ENCODE measurements at places on chromosomes 3 and 15.

DNA sequence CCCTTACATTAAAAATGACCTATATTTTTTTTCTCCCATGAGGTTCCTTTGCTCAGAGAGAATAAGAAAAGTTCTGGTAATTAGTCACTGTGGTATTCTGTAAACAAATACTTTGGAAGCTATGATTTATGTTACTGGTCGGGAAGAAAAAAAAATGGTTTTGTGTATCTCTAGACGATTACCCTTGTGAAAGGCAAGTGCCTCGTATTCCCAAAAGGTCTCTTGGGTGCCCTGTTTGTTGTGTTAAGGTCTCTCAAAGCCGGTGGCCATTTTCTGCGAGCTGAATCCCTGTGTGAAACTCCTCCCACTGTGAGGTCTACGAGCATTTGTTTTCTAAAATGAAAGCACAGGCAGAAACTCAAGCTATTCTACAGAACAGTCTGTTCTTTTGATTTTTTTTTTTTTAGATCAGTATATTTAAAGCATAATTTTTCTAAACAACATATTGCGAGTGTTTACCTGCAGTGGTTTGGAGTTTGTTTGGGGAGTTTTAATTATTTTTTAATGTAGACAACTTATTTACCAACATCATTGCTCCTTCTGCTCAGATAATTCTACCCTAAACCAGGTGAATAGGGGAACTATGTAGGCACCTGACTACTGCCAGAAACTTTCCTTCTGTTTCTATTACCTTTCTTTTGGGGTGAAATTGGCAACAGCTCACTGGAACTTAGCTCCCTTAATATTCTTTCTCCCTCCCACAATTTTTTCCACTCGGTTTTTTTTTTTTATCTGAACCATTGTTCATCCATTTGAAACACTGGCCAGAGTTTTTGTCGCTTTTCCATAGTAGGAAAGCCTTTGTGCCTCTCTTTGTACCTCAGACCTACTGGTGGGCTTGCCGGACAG, 44.0 kb downstream of the ZBTB38 start:
- DNase-seq = no peak

DNA sequence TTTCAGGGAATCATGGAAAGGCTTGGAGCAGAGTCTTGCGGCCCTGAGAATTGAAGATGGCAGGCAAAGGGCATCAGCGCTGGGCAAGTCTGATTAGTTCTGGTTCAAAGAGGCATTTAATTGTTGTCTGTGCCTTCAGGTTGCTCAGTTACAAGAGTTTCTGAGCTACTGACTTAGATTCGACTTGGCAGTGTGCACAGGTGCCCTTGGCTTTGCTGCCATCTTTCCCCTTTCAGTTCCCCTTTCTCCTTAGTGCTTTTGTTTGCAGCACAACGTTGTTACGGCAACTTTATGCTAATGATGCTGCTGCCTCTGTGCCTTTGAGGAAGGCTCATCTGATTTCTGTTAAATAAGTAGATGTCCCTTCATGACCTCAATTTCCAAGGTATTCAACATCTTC, 12.5 kb downstream of the P2RY14 start:
- no peak for DNase-seq

DNA sequence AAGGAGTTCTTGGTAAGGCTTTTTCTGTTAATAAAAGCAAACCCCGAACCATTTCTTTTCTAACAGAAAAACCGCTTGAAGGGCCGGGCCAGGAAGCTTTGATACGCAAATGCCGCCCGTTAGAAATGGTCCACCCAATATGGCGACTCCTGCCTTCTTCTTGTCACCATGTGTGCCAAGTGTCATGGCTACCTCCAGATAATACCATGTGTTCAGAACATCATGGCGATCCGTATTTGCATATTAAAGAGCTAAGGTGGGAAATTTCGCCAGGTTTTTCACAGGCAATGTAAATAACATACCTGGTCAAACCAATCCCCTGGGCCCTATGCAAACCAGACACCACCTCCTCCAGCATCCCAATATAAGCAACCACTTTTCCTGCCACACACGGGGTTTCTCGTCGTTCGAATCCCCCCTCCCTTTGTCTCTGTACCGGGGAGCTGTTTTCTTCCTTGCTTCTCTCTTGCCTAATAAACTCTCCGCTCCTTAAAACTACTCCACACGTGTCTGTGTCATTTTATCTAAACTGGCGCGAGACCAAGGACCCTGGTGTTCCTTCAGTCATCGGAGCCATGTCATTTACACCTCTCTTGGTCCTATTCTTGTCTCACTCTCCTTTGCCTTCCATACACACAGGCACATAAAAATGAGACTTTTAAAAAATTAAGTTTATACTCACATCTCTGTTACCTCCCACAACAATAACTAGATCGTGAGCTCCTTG, 34.5 kb downstream of the NCEH1 start:
- DNase-seq = no peak

DNA sequence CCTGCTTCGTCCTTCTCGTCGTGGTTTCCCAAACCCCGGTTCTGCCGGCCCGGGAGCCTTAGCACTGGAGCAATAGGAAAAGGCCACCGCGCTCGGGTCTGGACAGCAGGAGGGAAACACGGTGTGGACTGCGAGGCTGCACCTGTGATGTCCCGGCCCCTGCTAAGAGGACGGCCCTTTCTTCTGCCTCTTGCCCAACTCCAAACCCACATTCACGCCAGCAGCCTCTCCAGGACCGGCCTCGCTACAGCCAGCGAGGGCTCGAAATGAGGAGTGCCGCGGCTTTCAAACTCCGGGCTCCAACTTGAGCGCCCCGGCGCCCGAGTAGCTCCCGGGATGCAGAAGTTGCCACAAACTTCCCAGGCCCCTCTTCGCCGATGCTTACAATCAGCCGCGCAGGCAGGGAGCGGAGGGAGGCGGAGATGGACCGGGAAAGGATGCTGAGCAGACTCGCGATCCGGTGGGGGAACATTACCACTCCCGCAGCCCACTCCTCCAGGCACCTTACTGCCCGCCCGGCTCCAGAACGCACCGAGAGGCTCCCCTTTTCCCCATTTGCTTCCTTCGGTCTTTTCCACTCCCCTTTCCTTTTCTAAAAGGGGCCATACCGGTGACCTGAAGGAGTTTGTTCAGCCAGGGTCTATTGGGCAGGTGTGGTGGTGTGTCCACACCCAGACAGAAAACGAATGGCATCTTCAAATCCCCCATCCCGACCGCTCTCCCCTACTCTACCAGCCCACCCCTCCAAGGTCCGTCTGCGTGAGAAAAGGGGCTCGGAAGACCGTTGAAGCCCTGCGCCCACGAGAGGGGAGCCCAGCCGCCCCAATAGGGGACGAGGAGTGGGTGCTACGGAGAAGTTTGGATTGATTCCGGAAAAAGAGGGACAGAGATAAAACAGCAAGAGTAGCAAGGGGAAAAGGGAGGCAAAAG, 18.8 kb upstream of the SATB1 start:
- no peak for DNase-seq

DNA sequence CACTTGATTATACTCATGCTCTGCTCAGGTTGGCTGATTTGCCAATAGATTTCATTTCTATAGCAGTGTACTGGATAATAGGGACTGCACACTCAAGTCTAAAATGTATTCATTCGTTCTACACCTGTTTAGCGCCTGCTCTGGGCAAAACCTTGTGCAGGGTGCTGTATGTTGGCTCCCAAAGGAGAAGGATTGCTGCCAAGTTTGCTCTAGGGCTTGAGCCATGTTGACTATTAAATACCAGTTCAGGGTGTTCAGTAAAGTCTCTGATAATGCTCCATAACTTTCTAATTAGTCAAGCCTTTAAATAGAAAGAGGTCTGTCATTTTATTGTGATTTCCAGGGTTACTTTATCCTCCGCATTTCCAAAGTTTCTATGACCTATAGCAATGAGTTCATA, 470.2 kb downstream of the MAGI1 start:
- no peak for DNase-seq

DNA sequence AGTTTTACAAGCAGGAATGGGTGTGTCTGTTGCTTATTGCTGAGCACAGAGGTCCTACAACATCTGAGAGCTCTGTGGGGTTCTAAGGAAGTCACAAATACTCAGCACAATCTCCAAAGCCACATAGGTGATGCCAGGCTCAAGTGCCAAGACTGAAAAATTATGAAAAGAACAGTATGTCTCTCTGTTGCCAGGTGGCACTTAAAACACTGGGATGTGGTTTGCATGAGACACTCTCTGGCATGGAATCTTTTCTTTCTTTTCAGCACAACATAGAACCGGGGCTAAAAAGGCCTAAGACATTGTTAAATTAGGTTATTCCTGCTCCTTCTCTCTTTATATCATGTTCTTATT, 127.3 kb upstream of the PRICKLE2 start:
- no peak for DNase-seq

GRCh38 chr3:176795891-176796290, 401.4 kb downstream of the TBL1XR1 start:
- DNase-seq = no peak

GRCh38 chr3:14186854-14187458, 8.3 kb downstream of the LSM3 start:
- no peak for DNase-seq

- no peak for DNase-seq
Measured at GRCh38 chr15:77493324-77493907, 72.7 kb downstream of the HMG20A start.

DNA sequence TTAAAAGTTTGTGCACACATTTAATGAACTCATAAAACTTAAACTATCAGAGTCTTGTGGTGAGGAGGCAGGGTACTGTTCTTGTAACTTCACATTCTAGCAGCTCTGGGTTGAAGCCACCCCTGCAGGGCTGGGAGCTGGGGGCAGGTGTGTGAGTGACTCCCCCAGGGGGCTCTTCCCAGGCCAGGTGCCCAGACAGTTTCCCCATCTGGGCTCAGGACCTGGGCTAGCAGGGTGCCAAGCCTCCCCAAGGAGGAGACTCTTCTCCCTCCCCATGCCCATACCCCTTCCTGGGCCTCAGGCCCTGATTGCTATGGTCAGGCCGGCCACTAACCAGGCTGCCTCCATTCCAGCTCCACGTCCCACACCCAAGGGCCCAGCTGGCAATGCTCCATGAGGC, 22.0 kb upstream of the CHCHD6 start:
- DNase-seq = no peak

DNA sequence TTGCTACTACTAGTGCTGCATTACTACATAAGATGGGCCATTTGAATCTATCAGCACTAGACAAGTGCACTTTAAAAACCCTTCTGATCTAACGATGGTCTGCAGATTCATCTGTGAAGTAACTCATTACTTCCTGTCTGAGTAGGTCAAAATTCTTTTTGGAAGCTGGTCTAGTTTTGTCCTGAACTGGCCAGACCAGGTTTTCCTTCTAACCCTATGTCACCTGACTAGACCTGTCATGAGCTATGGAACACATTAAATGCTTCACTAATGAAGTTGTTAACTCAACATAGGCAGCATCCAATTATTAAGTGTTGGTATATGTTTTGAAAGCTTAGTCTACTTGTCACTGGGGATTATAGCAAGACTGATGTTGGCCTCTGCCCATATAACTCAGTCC, 10.1 kb upstream of the RBM5 start:
- DNase-seq = no peak

DNA sequence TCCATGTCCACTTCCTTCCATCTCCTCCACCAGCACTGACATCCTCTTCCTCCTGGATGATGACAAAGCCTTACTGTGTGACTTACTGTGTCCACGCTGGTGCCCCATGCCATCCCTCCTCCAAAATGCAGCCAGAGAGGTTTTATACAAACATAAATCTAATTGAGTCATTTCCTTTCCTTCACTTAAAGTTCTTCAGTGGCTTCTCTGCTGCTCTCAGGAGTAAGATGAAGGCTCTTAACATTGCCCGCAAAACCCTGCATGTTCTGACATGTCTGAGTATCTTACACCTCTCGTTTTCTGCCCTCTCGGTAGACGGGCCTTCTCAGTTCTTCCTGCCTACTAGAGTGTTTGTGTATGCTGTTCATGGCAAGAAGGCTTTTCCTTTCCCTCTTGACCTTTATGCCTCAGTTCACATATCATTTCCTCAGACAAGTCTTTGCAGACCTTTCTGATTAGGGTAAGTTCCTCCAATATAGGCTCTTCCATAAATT, 175.5 kb downstream of the CFAP20DC start:
- DNase-seq = no peak

- DNase-seq = no peak
Measured at GRCh38 chr3:136714020-136714419, 38.2 kb downstream of the STAG1 start.

DNA sequence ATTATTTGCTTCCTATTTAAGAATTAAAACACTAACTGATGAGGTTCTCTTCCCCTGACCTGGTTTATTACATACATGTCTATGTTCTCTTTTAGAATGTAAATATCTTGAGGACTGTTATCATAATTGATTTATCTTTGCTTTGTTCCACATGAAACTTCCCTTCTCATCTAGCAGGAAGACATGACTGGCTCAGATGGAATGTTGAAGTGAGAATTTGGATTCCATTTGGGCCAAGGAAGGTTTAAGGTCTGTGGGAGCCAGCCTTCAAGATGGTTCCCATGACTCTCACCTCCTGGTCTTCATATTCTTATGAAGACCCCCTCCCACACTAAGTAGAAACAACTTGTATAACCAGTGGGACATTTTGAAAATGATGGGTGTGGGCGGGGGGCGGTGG, 222.2 kb upstream of the GADL1 start:
- no peak for DNase-seq

DNA sequence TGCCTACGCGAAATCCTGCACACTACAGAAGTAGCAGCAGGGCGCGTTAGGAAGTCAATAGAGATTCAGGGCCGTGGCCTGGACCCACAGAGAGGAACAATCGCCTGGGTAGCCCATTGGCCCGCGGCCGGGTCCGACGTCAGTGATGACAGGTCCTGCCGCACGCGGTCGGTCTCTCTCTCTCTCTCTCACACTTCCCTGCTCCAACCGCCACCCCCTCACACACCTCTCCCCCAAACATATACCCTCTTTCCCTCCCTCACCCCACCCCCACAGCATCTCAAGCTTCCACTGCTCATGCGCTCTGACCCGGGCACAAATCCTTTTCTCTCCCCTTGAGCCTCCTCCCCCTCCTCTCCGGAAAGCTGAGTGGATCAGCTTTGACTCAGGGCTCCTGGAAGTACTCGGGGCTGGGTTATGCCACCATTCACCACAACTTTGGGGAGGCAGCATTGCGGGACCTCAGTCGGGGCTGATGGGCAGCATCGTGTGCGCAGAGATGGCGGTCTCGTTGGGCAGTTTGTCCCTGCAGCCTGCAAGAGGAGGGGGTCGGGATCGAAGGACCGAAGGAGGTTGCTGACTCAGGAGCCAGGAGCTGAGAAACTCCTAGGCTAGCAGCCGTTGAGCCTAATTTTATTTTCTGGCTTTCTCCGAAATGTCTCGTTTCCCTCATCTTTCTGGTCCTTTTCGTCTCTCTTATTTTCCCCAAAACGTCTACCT, 9.0 kb downstream of the ZIC4 start:
- no peak for DNase-seq

- no peak for DNase-seq
Measured at GRCh38 chr15:29922191-29922590, 99.9 kb upstream of the TJP1 start.

Measured in NCI-H345 (cell line).